SK-N-MC (cell line): ENCODE measurements at places on chromosomes 1 and 21.

DNA sequence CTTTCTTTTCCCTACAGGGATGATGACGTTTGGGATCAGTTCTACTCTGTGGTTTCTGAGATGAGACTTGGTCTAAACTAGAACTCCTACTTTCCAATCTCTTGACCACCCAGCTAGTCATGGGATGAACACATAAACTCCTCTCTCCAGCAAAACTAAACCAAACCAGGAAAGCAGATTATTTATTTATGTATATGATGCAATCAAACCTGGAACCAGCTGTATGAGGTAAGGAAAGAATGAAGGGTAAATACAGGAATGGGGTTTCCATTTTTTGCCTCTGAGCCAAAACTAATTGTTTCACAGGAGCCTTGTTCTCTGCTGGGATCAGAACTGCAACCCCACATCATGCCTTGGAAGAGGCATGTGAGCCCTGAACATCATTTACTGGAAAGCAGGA, 3.3 kb upstream of the AGT start:
- DNase-seq = no peak

GRCh38 chr1:167812972-167813371, 91.2 kb downstream of the MPZL1 start:
- no peak for DNase-seq

DNA sequence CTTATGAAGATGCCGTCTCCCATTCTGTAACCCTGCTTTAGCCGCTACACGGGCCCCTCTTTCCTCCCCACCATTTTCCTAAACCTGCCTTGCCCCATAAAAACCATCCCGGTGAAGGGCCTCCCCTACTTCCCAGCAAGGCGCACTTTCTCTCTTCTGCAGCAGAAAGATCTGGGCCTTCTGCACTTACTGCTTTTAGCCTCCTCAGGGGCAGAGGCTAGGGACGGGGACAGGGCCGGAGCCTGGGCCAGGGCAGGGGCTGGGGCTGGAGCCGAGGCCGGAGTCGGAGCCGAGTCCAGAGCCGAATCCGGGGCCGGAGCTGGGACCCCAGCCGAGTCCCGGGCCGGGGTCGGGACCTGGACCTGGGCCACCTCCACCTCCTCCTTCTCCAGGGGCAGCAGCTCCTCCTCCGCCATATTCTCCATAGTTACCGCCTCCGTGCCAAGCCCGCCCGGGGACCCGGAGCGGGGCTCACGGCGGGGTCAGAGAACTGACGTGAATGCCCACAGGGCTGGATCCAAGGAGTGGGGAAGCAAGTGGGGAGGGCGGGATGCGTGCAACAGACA, 382 bp downstream of the TRMT1L start:
- no peak for DNase-seq

DNA sequence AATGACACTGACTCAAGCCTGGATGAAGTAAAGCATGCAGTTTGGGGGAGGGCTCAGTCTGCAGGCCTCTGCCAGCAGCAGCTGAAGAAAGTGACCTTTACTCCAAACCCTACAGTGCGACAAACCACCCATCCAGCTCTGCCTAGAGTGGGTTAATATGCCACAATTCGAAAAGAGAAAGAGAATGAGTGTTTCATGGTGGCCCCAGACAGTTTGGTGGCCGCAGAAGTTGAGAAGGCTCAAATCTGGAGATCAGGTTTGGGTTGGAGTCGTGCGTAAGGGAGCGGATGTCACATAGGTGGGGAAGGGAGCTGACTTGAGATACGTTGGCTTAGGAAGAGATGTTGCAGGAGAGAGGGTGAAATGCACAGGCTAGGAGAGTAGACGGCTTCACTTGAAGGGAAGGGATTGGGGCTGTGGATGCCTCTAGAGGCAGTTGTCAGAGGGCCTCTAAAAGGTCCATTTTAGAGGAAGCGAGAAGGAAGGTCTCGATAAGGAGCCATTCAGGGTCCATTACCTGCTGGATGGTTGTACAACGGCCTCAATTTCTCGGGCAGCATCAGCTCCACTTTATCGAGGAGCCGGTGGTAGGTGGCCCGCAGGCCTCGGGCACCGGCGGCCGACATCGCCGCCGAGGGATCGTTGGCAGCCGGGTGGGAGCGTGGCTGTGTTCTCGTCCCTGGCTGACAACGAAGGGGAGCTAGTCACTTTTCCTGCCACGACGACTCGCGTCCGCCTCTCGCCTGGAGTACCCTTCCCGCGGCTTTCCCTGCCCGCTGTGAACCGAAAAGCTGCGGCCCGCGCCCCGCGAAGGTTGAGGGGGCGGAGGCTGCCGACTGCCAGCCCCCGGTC, 1.0 kb upstream of the DCAF6 start:
- DNase-seq = no peak

GRCh38 chr1:37472281-37472680, 2.1 kb upstream of the ZC3H12A start:
- DNase-seq = no peak

- no peak for DNase-seq
These were observed 134.2 kb downstream of the SYT2 start for GRCh38 chr1:202575918-202576653.
